Astrocyte of the hippocampus (primary cell): ENCODE measurements at places on chromosomes 2 and 18.

DNA sequence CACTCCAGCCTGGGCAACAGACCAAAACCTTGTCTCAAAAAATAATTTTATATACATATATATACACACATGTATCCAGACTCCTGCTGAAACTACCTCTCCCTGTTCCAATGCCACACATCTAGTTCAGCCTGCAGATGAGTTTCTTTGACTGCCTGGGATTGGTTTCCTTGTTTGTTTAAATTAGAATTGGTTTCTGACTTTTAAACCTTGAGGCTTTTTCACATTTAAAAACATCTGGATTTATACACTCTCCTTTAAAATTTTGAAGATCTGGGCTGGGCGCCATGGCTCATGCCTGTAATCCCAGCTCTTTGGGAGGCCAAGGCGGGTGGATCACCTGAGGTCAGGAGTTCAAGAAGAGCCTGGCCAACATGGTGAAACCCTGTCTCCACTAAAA, 21.8 kb upstream of the CXCR1 start:
- DNase-seq = no peak

GRCh38 chr2:197327472-197328098, 17.0 kb upstream of the ANKRD44 start:
- DNase-seq = no peak

- DNase-seq = no peak
Measured at GRCh38 chr18:72160510-72161445, 383.4 kb downstream of the CBLN2 start.

DNA sequence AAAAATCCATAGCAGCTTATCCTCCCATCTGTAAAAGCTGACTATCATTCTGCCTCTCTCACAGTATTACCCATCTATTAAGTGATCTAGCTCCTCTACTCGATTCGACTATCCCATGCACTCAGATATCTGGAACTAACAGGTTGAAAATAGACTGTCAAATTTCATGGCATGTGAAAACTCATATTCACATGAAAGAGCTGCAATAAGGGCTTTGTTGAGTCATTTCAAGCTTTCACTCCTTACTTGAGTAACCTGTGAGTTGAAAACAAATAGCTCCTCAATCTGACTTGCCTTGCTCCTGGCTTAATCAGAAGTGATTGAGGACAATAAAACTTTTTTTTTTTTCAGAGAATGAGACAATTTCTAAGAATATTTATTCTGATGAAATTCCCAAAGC, 192.4 kb upstream of the ERBB4 start:
- no peak for DNase-seq

GRCh38 chr2:68340226-68341061, 20.7 kb upstream of the CNRIP1 start:
- DNase-seq = no peak

- no peak for DNase-seq
Measured at GRCh38 chr18:2982452-2983269, 30.3 kb downstream of the LPIN2 start.

GRCh38 chr2:164782323-164782722, 59.3 kb downstream of the COBLL1 start:
- DNase-seq = no peak

DNA sequence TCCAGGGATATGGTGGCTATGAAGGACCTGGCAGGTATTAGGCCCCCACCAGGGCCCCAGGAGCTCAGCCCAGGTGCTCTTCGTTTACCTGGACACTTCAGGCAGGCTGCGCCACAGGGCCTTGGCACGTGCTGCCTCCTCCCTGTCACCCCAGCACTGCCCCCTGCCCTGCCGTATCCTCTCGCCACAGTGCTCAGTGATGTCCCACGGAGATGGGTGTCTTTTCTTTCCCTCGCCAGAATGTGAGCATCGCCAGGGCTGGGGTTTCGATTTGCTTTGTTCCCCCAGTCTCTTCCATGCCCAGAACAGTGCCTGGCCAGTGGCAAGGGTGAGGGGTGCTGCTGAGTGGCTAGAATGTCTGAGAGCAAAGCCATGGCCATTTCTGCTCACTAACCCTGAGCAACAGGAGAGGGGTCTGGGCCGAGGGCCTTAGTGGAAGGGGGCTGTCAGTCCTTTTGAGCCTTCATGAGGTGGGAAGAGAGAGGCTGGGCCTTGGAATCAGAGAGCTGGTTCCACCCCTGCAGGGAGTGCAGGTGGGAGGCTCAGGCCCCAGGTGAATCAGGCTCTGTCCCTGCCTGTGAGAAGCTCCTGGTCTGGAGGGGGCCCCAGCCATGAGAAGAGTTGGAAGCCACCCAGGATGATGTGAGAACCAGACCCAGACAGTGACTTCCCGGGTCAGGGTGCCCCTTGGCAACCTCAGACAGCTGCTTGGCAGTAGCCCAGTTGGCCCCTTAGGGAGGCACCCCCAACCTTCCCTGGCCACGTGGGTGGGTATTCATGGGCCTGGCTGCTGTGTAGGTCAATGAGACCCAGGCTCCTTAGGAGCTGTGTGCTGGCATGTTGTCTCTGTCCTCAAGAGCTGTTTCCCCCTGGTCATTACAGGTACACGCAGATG, 129.9 kb upstream of the HS6ST1 start:
- no peak for DNase-seq
